ENCODE measurements at places on chromosomes 6 and 20. TPM values are rescaled to one million over a fixed set of nuclear protein-coding genes. Genes with fewer than 3 reads are reported as not detected.

DDO gene
- total RNA-seq = 2.0 TPM

HEY2 gene
- total RNA-seq = 0.34 TPM

CGA gene
- total RNA-seq = not detected

DNA sequence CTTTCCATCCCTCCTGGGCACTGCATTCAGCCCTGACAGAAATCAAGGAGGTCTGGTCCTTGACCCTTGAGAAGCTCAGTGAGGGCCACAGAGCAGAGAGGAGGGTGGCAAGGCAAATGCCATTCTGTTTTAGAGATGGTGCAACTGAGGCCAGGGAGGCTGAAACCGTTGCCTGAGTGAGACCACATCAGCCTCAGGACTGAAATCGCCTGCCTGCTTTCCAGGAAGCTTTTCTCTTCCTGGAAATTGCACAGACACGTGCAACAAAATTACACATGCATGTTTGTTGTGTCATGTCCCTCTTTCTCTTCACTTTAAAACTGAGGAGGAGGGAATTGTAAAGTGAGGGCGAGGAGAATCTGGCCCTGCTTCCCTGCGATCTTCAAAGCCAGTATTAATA, 113.7 kb upstream of the PDE10A start:
- no peak for DNase-seq

GLP1R gene
- not detected for total RNA-seq

Measured in glomerular endothelial cell (primary cell).